Bone marrow (tissue), 2 donors: ENCODE measurements at places on chromosomes 12 and 14.

GRCh38 chr14:79502136-79502750, 709.1 kb downstream of the DIO2 start:
- DNase-seq: no peak

- no peak for DNase-seq
Measured at GRCh38 chr12:23093488-23093887, 468.5 kb downstream of the ETNK1 start.

GRCh38 chr12:84596266-84596665, 316.3 kb downstream of the SLC6A15 start:
- no peak for DNase-seq

DNA sequence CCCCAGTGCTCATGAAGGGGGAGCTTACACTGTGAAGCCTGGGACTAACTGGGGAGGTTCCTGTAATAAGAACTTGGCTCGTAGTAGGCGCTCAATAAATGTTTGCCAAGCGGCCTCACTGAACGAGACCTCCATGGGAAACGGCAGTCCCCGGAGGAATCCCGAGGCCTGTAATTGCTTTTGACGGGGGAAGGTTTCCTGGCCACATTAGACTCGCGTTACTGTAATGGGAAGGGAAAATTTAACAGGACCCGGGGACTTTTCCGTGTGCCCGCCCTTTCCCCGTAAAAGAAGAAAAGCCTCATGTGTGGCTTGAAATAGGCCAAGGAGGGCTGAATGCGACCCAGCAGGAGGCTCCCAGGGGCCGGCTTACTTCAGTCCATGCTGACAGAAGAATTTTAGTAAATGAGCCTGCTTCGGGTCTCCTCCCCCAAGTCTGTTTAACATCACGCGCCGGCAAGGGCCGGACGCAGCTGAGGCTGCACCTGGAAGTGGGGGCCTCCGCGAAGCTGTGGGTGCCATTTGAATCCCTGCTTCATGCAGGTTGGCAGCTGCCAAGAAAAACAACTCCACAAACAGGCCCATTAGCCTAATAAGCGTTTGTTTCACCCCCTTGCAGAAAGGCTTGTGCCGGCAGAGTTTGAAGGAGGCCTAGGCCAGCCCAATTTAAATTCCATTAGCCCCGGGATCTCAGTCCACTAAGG, 39.8 kb upstream of the PWP1 start:
- DNase-seq: no peak

DNA sequence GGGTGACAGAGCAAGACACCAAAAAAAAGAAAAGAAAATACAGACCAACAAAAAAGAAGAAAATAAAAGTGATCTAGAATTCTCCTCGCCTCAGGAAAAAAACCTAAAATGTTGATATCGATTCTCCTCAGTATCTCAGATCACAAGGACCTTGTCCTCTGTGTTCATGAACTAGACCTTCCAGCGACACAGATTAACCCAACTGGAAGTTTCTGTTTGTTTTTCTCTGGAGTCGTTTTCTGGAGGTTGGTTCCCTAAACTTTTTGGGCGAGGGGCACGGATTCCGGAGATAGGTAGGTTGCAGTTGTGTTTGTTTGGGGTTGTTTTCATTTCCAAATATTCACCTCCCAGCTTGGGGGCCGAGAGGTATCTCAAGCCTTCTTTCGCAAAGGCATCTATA, 559 bp upstream of the RFC5 start:
- no peak for DNase-seq

DNA sequence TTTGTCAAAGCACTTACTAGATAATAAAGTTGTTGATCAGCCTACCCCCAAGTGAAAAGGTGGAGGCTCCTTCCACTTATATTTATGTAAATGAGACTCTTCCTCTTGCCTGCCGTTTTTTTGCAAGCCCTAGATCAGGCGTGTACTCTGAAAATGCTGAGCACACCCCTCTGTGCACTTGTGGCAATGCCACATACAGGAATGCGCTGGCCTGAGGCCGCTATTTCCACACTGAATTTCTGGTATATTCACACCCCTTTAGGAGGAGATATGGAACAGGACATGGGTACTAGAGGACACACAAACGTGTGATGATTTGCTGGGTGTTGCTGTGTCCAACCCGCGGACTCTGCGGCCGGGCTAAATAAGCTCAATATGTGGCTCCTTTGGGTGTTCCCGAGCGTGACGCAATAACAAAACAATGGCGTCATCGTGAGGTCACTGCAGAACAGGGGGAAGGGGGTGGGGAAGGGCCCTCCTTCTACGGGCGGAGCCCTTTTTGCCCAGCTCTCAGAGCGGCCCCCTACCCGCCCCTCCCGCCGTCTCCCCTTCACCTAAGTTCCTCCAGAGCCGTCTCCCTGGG, 554 bp upstream of the TSPAN31 start:
- DNase-seq: peak; percentile 93

GRCh38 chr12:83980398-83980797, 932.2 kb downstream of the SLC6A15 start:
- no peak for DNase-seq

GRCh38 chr14:75426332-75427125, 1.3 kb upstream of the JDP2 start:
- DNase-seq: no peak

GRCh38 chr12:48122065-48122834, 3.1 kb downstream of the PFKM start:
- no peak for DNase-seq

- DNase-seq: no peak
Measured at GRCh38 chr12:117583677-117584225, 222.3 kb upstream of the NOS1 start.

DNA sequence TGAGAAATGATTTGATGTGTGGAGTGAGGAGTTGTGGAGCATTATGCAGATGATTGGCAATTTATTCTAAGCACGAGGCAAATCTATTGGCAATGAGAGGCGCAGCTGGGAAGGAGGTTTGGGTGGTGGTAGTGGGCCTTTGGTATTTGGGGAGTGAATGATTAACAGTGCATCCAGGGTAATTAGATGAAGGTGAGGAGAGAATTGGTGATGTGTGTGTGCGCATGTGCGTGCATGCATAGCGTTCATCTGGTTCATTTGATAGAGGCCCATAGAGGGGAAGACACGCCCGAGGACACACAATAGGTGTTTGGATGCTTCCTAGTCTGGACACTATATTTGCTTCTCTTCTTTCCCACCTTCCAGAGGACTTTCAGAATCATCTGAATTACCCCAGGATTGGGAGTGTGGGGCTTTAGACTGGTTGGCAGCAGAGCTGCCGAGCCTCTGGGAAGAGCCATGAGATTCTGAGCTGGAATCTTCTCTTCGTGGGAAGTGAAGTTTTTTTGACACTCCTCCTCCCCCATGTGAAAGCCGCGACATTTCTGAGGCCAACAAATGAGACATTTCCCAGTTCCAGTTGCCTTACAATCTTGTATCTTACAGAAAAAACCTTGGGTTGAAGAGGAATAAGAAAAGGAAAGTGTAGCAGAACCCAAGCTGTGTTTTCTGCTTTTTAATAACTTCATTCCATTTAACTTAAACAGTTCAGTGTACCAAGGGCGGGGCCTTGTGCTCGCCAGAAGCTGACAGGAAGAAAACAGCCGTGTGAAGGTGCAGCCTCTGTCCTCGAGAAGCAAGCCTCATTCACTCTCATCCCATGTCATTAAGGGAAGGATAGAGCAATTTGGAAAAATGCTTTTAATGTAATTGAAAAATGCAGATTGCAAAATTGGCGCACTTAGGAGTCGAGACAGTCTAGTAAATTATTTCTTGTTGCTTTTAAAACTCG, 65.2 kb downstream of the SLC25A47 start:
- no peak for DNase-seq

DNA sequence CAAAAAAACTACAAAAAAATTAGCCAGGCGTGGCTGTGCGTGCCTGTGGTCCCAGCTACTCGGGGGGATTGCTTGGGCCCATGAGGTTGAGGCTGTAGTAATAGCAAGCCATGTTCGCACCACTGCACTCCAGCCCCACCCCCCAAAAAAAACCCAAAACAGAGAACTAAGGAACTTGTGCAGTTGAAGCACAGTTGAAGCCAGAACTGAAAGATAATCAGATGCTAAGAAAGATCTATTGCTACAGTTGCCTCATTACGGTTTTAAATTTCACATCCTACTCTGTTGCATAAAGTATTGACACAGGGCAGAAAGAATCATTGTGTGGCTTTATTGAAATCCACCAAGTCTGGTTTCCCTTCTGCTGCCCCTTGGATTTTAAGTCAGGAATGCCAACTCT, 3.8 kb downstream of the CS start:
- DNase-seq: no peak

GRCh38 chr12:92582893-92583292, 119.9 kb upstream of the PLEKHG7 start:
- DNase-seq: no peak

- no peak for DNase-seq
Measured at GRCh38 chr14:51441001-51441400, 201.0 kb downstream of the TMX1 start.

GRCh38 chr12:47721431-47721973, 3.8 kb downstream of the ENDOU start:
- no peak for DNase-seq

- DNase-seq: no peak
Measured at GRCh38 chr14:58738189-58738836, 100.6 kb downstream of the DACT1 start.

- DNase-seq: no peak
Measured at GRCh38 chr14:26808407-26808806, 210.6 kb upstream of the NOVA1 start.

- DNase-seq: no peak
Measured at GRCh38 chr12:68667291-68667690, 19.5 kb upstream of the NUP107 start.

DNA sequence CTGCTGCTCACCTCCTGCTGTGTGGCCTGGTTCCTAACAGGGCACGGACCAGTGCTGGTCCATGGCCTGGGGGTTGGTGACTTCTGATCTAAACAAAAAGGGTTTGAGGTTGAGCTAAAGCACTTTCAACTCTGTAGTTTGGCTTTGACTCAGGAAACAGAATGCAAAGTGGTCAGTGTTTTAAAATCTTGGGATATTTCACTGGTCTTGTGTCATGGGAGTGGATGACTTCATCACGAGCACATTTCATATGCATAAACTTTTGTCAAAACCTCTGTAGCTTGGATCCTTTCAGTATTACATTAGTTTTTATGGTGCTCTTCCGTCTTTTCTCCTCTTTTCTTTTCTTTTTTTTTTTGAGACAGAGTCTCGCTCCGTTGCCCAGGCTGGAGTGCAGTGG, 25.6 kb downstream of the FAM161B start:
- no peak for DNase-seq

- no peak for DNase-seq
Measured at GRCh38 chr14:102732924-102733323, 44.3 kb upstream of the TRAF3 start.

- DNase-seq: peak; percentile 68
Measured at GRCh38 chr14:91417983-91418386, 365 bp upstream of the CCDC88C start.

DNA sequence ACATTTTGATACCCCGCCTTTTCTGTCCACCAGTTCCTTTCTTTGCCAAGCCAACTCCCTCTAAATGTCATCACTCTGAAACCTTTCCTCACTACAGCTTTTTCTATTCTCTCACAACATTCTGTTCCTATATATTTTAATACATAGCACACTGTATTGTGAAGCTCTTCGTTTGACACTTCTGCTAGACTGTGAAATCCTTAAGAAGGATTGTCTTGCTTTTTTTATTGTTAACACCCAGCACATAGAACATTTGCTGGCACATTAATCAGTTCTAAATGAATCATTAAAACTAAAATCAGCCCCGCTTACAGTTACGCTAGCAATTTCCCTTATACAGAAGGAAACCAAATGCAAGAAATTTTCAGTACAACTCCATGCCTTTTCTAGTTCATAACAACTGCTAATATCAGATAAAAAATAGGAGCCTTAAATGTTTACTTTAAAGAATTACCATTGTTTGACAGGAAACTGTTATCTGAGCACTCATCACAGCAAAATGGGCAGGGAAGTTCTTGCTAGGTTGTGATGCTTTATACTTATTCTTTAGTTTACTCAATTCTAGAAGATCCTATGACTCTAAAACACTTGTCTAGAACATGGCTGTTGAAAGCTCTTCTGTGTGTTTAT, 93.5 kb downstream of the PPP1R12A start:
- no peak for DNase-seq

DNA sequence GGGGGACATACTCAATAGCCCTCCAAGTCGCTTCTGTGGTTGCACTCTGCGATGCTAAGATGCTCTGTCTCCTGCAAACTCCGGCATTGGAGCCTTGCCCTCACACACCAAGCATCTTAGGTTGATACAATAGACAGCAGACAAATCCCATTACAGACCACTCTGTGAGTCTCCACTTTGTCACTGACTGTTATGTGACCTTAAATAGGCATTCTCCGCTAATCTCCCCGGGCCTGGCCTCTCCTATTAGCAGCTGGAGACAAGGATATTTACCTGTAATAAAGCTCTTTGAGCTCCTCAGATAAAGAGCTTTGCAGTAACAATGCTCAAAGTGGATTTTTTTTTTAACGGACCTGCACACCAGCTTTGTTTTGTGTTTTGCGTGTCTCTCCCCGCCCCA, 479.7 kb upstream of the TBX3 start:
- DNase-seq: no peak

GRCh38 chr12:121576851-121577391, 3.9 kb downstream of the KDM2B start:
- DNase-seq: no peak

GRCh38 chr12:91065396-91065795, 7.6 kb upstream of the KERA start:
- no peak for DNase-seq

GRCh38 chr12:89353188-89353822, 1.0 kb upstream of the DUSP6 start:
- no peak for DNase-seq

- DNase-seq: no peak
Measured at GRCh38 chr12:92506891-92507290, 195.9 kb upstream of the PLEKHG7 start.

DNA sequence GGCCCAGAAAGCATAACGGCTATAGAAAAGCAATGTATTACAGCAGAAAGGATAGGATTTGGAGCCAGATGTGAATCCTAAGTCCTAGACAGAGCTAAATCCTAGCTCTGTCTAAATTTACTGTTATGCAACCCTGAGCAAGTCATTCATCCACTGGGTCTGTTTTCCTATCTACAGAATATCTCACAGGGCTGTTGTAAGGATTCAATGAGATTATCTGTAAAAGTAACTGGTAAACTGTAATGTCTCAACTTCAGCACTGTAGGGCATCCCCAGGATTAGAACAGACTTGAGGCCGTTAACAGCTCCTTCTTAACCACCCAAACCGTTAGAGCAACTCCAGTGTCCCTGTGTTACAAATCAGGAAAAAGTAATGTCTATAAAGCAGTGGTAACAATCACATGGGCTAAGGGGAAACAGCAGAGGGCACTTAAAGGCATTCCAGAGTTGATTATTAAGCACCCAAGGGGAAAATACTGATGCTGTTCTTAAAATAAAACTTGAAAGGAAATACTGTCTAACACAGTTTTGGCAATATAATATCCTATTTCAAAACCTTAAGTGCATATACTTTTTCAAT, 10.1 kb downstream of the GMFB start:
- no peak for DNase-seq

DNA sequence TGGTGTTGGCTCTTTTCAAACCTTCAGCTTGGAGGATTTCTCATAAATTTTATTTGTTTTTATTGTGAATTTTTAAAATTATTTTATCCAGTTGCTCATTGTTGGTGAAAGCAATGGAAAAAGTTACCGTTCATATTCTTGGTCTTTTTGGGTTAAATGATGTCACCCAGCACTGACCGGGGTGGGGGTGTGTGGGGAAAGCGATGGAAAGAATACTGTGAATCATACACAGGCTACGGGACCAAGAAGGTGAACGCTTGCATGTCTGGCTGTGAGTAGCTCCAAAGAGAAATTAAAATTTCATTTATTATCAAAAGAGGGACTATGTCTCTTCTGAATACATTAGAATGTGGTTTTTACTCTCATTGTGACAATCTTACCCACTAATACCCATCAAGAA, 430.1 kb downstream of the AEBP2 start:
- DNase-seq: no peak
